ENCODE measurements at places on chromosomes 2 and 18. TPM values are rescaled to one million over a fixed set of nuclear protein-coding genes. Genes with fewer than 3 reads are reported as not detected.

MYO5B gene
- total RNA-seq: 11.8 TPM

TBC1D8 gene
- 50.6 TPM for total RNA-seq

TUBA4B gene
- total RNA-seq: 0.26 TPM

DSC3 gene
- 1.8 TPM for total RNA-seq

SPATA3 gene
- not detected for total RNA-seq

SNTG2 gene
- total RNA-seq: not detected

MERTK gene
- 1.4 TPM for total RNA-seq

NFU1 gene
- total RNA-seq: 52.7 TPM

CYP20A1 gene
- total RNA-seq: 7.7 TPM

RMND5A gene
- total RNA-seq: 21.6 TPM

SCN1A gene
- not detected for total RNA-seq

FRZB gene
- 0.03 TPM for total RNA-seq

ACMSD gene
- total RNA-seq: not detected

ANKRD23 gene
- total RNA-seq: 1.8 TPM

DLGAP1 gene
- not detected for total RNA-seq

COL4A3 gene
- 1.1 TPM for total RNA-seq

NAT8 gene
- not detected for total RNA-seq

Data from A549 treated with RU486 at 1 μM for 4 hours (cell line).